ENCODE measurements at places on chromosomes 2 and 18. TPM values are rescaled to one million over a fixed set of nuclear protein-coding genes. Genes with fewer than 3 reads are reported as not detected.

DNA sequence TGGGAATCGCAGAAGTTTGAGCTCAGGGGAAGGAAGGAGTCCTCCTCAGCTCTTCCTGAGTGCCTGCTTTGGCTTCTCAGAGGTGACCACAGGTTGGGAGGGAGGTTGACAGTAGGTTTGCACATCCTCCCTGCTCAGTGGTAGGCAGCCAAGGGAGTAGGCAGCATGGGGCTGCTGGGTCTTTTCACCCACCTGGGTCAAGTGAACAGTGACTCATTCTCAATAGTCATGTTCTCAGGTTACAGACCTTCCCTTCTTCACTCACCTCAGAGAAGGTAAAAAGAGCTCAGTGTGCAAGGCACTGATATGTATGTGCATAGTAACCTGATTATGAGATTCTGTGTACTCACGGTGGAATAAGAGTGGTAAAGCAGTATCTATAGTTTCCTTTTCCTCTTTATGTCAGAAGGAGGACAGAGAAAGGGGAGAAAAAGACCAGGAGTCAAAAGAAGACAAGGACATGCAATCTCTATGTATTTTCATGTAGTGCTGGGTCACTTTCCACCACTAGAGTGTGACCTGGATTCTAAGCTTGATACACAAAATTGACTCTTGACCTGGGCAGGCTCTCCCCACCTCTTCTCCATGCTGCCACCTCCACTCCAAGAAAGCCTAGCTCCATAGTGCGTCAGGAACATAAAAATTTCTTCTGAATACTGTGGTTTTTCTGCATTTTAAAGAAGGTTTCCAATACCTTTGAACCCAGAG is 36.5 kb upstream of the ASNSD1 start:
- no peak for DNase-seq

- DNase-seq, result no peak
Observed at GRCh38 chr2:19686439-19686838, 215.3 kb downstream of the TTC32 start.

GRCh38 chr2:237674731-237675276 is 47.4 kb downstream of the LRRFIP1 start:
- DNase-seq, result peak; percentile 54

BCL2 gene
- total RNA-seq, result 4.9 TPM

ALKAL2 gene
- total RNA-seq, result not detected

POTEI gene
- 1.8 TPM for total RNA-seq

CD8A gene
- total RNA-seq, result 0.34 TPM

LOXL3 gene
- total RNA-seq, result 39.1 TPM
